ENCODE measurements at places on chromosomes 5 and 9.
A peak's percentile ranks its signal among the peaks of the same experiment; 100 is the strongest.

DNA sequence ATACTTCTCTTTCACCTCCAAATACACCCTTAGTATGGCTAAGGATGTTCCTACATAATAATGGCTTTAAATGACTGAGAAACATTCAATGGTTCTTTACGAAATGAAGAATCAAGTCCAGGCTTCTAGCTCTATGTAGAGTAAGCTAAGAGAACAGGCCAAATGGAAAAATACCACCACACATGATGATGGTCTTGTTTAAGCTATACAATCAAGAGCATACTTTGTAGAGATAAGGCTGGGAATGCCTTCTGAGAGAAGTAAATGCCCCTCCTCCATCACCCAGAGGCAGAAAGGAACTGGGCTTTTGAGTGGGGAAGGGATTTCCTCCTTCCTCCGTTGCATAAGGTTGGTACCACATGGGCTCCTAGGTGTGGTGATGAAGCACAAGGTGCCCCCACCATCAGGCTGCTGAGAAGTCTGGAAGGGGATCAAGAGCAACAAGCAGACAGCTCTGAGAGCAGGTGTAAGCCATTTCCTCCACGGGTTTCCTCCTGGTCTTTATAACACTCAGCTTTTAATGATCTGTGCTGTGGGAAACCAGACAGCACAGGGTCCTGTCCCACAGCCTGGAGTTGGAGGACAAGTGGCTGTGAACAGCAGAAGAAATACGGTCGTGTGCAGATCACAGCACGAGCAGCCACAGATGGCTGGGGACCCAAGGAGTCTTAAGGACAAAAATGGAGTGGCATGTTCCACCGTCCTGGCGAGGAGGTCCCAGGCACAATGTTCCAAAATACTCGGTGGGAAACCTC lies 396.9 kb downstream of the CTNND2 start:
- no peak for DNase-seq

GRCh38 chr9:29220596-29221251 lies 1647.4 kb upstream of the C9orf72 start:
- no peak for DNase-seq

- peak; percentile 19 for DNase-seq
Measured at GRCh38 chr5:128774605-128775004, 190.7 kb upstream of the SLC27A6 start.

DNA sequence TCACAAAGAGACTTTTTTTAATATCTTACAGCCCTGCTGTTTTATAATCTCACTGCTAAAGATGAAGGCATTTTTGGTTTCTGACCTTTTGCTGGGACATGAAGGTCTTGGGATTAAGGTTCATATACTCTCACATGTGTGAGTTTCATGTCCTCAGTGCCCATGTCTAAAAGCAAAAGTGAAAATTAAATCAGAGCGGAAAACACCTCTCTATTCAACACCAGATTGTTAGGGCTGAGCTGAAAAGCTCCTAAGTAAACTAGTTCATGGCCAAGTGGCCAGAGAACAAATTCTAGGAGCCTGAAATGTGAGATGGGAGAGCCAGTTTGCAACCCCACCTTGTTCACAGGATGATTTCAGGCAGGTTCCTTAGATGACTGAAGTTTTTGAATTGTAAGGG lies 110.9 kb downstream of the GRIA1 start:
- no peak for DNase-seq

GRCh38 chr5:128842241-128842640 lies 123.0 kb upstream of the SLC27A6 start:
- peak; percentile 3 for DNase-seq

GRCh38 chr9:133490865-133491655 lies 12.2 kb upstream of the SLC2A6 start:
- no peak for DNase-seq

DNA sequence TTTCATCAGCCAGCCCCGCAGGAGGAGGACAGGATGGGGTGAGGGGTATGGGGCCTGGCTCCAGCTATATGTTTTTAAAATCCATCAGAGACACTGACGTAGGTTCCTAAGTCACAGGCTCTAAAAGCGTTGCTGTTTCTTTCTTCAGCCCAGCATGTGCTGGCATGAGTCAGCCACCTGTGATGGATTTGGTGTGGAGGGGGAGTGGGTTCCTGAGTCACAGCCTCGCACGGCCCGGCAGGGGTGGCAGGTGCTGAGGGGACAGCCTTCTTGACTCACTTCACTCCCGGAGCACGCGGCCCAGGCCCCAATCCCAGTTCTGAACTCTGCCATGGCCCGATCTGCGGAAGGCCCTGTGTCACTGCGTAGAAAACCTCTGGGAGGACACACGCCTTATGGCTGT lies 38.8 kb upstream of the RPL26L1 start:
- DNase-seq = peak; percentile 96

DNA sequence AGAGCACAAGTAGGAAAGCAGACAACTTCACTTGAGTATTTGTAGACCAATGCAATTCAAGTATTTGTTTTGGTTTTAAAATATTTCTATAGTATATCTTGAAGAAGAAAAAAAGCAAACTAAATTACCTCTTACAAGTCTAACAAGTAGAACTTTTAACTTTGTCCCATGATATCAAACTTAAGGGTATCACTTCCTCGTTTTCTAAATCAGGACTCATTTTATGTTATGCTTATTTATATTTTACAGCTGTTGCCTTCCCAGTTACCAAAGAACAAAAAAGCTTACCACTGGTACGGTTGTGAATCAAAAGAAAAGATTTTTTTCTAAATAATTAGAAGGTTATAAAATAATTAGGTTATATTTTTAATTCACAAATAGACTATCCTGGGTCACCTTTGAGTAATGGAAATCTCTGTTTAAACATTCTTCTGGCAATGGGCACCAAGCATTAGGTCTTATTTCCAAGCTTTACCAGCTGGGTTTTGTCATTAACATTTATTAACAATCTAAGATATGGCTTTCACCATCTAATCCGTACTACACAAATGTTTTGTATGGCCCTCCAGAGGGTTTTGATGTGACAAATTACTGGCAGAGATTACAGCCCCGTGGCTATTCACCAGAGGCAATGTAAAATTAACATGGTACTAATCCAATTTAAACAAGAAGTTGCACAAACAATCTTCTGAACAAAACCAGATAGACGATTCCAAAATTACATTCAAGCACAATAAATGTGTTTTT lies 63.6 kb downstream of the CEP120 start:
- peak; percentile 17 for DNase-seq

DNA sequence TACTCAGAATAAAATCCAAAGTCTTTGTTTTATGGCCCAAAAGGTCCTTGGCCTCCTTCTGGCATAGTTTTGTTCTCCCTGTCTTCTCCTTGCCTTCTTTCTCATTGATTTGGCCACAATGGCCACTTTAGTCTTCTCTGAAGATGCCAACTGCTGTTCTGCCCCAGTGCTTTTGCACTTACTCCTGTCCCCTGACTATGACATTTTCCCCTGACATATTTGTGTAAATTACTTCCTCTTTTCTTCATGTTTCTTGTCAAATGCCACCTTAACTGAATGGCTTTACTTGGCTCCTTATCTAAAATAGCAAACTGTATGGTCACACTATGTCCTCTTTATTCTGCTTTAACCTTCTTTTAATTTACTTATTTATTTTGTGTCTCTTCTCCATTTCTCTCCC lies 484.7 kb upstream of the ARRDC3 start:
- no peak for DNase-seq

GRCh38 chr5:116559239-116559638 lies 15.4 kb downstream of the SEMA6A start:
- no peak for DNase-seq

GRCh38 chr5:157993986-157994691 lies 135.2 kb upstream of the CLINT1 start:
- DNase-seq = peak; percentile 57

DNA sequence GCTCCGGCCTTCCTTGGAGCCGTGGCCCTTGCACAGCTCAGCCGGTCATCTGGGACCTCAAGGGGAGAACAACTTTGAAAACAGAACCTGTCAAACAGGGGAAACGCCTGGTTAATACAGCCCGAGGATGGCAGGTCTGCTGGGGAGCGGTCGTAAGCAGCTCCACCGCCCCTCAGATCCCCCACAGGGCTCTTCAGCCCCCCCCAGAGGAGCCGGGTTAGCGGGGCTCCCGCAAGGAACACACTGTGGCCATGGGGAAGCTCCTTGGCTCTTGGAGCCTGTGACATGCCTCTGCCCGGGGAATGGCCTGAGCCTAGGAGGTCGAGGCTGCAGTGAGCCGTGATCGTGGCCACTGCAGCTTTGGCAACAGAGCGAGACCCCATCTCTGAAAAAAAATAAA lies 6.8 kb downstream of the TMEM250 start:
- no peak for DNase-seq

GRCh38 chr5:12125895-12126294 lies 221.6 kb upstream of the CTNND2 start:
- DNase-seq = no peak

DNA sequence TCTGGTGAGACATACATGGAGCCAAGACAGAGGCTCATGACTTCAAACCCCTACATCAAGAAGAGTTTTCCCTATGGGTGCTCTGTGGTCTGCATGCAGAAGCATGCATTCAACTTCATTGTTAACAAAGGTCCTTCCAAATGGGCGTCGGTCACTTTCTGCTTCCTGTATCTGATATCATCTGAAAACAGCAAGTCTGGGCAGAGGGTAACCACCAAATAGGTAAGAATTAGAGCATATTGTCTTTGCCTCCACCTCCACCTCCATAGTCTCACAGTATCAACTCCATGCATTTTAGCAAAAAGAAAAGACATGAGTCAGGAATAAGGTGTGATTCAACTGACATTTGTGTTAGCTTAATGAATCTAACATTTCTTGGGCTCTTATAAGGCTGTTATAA lies 462.9 kb downstream of the DMRT2 start:
- DNase-seq = no peak

GRCh38 chr5:107968406-107968843 lies 297.7 kb upstream of the EFNA5 start:
- peak; percentile 18 for DNase-seq

- no peak for DNase-seq
Measured at GRCh38 chr5:1442222-1443145, 2.8 kb downstream of the SLC6A3 start.

- DNase-seq = no peak
Measured at GRCh38 chr9:32716955-32717543, 66.3 kb upstream of the TMEM215 start.

DNA sequence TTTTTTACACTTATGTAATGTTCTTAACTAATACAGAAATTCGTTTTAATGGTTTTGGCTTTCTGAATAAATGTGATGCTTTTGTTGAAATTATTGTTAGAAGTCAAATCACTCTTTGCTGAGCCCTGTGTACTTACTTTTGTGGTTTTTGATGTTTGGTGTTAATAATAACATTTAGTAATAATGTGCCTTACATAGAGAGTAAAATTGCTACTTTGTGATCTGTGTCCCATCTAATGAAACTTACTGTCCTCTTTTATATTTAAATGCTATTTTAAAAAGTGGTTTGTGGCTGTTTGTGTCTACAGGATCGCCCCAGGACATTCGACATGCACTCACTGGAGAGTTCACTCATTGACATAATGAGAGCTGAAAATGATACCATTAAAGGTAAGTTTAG lies 22.1 kb downstream of the CPEB4 start:
- no peak for DNase-seq

DNA sequence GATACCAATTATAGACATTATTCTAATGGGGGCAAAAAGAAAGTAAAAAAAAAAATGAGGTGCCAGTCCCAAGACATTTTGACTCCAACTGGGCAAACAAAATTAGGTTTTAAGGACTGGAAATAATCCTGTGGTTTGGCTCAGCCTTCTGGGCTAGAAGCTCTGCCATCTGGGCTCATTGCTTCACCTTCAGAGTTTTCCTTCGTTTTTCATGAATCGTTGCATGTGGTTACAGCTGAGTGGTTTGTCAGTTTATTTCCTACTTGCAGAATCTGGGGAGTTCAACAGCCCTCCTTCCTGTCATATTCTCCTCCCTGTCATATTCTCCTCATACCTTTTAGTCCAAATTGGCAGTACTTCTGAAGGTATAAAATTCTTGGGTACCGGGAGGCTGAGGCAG lies 12.0 kb downstream of the UGT3A2 start:
- no peak for DNase-seq

- DNase-seq = peak; percentile 26
Measured at GRCh38 chr5:131324303-131324702, 60.5 kb downstream of the CDC42SE2 start.

- peak; percentile 88 for DNase-seq
Measured at GRCh38 chr5:157366741-157367674, 93.0 kb upstream of the NIPAL4 start.

GRCh38 chr5:79200573-79201183 lies 35.3 kb upstream of the JMY start:
- no peak for DNase-seq

DNA sequence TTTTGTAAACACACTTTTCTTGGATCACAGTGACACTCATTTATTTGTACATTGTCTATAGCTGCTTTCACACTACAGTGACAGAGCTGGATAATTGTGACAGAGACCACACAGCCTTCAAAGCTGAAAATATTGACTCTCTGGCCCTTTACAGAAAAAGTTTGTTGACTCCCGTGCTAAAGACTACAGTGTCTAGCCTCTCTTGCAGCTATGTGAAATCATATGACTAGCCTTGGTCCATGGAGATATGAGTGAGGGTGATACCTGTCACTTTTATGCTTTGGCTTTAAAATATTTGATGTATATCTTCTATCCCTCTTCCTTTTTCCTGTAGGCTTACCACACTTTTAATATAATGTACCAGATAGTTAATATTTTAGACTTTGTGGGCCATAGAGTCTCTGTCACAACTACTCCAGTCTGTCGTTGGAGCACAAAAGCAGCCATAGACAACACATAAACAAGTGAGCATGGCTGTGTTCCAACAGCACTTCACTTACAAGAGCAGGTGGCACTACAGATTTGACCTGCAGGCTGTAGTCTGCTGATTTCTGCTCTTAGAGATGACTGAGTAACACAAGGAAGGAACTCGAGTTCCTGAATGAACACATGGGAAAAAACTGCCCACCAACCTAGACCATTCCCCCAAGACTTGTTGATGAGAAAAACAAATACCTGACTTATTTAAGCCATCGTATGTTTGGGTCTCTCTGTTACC lies 73.5 kb upstream of the ANKRD55 start:
- no peak for DNase-seq

DNA sequence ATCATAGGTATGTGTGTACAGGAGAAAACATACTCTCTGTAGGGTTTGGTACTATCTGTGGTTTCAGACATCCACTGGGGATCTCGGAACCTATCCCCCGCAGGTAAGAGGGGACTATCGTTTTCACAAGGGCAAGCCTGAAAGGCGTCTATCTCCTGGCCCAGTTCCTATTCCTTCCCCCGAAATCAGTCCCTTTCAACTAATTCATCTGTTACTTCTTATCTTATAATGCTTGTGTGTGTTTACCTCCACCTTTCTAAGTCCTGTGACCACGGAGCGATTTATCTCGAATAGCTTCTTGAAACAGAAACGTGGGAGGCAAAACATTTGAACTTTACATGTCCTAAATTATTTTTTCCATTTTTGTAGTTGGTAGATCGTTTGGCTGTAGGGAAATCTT lies 11.4 kb downstream of the ABO start:
- DNase-seq = no peak

- no peak for DNase-seq
Measured at GRCh38 chr5:2385818-2386217, 365.7 kb downstream of the IRX2 start.

- peak; percentile 94 for DNase-seq
Measured at GRCh38 chr9:113955076-113955752, 79.1 kb downstream of the ZNF618 start.

All from fibroblast of upper back skin (primary cell).